CD8-positive, alpha-beta memory T cell (primary cell): ENCODE measurements at places on chromosomes 7 and 10. TPM values are rescaled to one million over a fixed set of nuclear protein-coding genes. Genes with fewer than 3 reads are reported as not detected.

CCDC172 gene
- not detected for total RNA-seq

TAC1 gene
- 0.68 TPM for total RNA-seq

UBTD1 gene
- 1.9 TPM for total RNA-seq

OR13A1 gene
- total RNA-seq = not detected

DNA sequence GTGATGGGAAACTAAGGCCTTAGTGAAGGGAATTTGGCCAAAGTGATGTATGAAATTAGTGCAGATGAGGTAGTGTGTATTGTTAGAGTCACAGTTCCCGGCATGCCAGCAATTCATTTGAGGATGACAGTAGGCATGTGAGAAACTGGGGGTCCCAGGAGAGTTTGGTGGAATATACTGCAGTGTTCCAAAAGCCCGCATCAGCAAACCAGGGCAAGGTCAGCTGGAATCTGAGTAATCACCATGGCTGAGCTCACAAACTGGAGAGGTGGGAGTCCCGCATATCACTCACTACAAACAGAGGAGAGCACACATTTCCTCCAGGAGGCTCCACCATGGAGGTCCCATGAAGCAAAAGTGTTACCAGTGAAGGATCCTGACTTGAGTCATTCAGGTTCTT, 740.7 kb downstream of the TNS3 start:
- H3K4me3 ChIP-seq = no peak overlapping the region
- no peak for DNase-seq
- no peaks in the 10 kb centered on the region for H3K27me3 ChIP-seq

- no peak overlapping the region for H3K27ac ChIP-seq
- no peak overlapping the region for H3K4me3 ChIP-seq
- peak; percentile 12 for DNase-seq
- no peaks in the 10 kb centered on the region for H3K36me3 ChIP-seq
Measured at GRCh38 chr7:70669854-70670253, 462.1 kb upstream of the GALNT17 start.

- no peaks in the 10 kb centered on the region for H3K4me1 ChIP-seq
- no peak overlapping the region for H3K27ac ChIP-seq
- no peak for DNase-seq
- no peaks in the 10 kb centered on the region for H3K27me3 ChIP-seq
- no peak overlapping the region for H3K4me3 ChIP-seq
- no peaks in the 10 kb centered on the region for H3K36me3 ChIP-seq
Measured at GRCh38 chr7:17155529-17155928, 142.9 kb upstream of the AHR start.

DNA sequence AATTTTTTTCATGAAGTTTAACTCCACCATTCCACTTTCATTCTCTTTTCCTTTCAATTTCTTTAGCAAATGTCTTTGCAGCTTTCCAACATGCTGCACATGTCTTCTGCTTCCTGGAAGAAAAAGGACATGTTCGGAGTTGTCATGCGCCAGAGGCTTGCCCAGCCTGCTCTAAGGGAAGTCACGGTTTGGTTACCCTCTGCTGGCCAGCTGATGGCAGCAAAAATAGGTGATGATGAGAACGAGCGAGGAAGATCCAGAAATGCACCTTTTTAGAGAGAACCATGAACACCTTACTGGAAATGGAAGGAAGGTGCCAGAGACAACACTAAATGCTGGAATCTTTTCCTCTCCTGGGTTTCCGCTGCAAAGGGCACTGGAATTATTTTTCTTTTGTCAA, 4.9 kb upstream of the ZSCAN21 start:
- no peaks in the 10 kb centered on the region for H3K27me3 ChIP-seq
- no peak for DNase-seq
- peaks cover 6% of the 10 kb centered on the region for H3K4me1 ChIP-seq
- no peaks in the 10 kb centered on the region for H3K36me3 ChIP-seq

DNA sequence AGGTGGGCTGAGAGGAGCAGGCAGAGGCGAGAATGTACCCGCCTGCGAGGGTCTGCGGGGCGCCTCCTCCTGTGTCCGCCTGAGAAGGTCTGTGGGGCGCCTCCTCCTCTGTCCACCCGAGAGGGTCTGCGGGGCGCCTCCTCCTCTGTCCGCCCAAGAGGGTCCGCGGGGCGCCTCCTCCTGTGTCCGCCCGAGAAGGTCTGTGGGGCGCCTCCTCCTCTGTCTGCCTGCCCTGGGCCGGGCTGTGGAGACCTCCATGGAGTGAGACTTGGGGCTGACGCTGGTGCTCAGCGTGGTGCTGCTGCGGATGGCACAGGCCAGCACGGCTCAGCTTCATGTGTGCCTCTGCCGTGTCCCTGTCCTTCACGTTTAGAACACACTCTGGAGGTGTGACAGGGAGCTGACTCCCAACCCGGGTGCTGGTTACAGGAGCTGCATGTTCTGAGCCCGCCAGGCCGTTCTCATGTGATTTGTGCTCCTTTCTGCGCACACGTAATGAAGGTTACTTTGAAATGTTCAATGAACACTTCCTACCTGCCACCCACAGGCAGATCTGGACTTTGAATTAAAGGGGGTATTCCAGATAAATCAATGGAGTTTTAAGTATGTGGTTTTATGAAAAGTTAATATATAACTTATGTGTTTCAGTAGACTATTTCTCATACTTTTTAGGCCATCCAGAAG, 20.5 kb upstream of the GET4 start:
- no peak overlapping the region for H3K27ac ChIP-seq
- no peaks in the 10 kb centered on the region for H3K27me3 ChIP-seq
- DNase-seq = no peak
- no peak overlapping the region for H3K4me3 ChIP-seq
- peaks cover 33% of the 10 kb centered on the region for H3K36me3 ChIP-seq
- H3K4me1 ChIP-seq = no peaks in the 10 kb centered on the region

DNA sequence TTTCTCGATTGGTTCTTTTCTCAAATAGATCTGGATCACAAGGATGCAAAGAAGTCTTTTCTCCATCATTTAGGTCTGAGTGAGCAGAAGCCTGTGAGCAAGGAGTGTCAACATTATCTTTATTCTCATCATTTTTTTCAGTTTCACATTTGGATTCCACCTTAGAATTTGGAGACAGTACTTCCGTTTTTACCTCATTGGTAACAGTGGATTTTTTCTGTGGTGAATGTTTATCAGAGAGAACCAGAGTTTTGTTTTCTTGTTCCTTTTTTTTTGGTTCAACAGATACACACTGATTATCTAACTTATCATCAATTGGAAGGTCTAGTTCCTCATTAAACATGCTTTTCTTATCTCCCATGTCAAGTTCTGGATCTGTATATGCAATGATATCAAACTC, 151.3 kb downstream of the GALNT11 start:
- H3K4me1 ChIP-seq = no peaks in the 10 kb centered on the region
- H3K4me3 ChIP-seq = no peak overlapping the region
